ENCODE measurements at places on chromosomes 1 and 21.

- DNase-seq, result no peak
Measured at GRCh38 chr1:222014001-222014400, 272.1 kb upstream of the DUSP10 start.

DNA sequence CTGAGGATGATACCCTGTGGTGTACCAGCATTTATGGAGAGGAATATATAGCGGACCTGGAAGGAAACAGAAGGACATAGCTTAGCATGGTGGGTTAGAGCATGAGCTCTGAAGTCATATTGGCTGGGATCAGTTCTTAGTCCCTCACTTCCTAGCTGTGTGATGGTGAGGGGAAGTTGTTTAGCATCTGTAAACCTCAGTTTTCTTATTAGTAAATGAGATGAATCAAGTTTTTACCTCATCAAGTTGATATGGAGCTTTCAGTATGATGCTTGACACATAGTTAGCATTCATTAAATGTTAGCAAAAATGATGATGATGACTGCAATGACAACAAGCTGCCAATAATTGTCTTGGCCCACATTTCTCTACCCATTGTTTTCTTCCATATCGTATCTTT lies 84.8 kb downstream of the NEK7 start:
- DNase-seq, result no peak

DNA sequence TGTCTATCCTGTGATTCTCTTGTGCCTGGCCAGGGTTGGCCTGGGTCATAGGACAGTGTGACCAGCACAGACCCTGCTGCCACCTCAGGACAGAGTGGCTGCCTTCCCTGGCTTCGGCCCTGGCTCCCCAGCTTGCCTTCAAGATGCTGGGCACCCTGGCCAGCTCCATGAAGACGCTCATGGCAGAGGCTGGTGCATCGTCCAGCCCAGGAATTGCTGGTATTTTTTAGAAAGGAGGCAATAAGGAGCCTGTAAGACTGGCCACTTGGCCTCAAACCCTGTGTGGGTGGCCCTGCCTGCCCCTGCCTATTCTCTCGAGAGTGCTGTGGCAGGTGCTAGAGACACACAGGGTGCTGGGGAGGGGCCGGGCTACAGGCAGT lies 70.4 kb upstream of the ACTRT2 start:
- no peak for DNase-seq

DNA sequence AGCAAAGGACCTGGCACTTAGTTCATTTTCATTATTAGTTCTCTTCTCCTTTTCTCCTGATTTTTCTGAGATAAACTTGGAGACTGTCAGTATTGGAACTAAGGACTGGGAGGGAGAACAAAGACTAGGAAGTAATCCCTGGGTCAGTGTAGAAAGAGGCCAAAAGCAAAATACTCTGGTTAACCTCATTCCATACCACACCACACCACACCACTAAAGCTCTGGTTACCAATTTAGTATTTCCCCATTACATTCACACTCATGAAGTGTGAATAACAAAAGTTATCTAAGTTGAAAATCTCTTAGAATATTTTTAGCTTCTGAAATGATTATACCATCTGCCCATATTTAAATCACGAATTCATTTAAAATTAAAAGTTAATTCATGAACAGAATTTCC lies 68.9 kb upstream of the DMRTA2 start:
- no peak for DNase-seq

GRCh38 chr1:181153634-181153961 lies 65.1 kb downstream of the IER5 start:
- DNase-seq, result no peak

GRCh38 chr21:15775981-15776380 lies 46.2 kb downstream of the USP25 start:
- DNase-seq, result no peak

GRCh38 chr1:112264010-112264409 lies 132.0 kb upstream of the CTTNBP2NL start:
- no peak for DNase-seq
